ENCODE measurements at places on chromosomes 3 and 15.

DNA sequence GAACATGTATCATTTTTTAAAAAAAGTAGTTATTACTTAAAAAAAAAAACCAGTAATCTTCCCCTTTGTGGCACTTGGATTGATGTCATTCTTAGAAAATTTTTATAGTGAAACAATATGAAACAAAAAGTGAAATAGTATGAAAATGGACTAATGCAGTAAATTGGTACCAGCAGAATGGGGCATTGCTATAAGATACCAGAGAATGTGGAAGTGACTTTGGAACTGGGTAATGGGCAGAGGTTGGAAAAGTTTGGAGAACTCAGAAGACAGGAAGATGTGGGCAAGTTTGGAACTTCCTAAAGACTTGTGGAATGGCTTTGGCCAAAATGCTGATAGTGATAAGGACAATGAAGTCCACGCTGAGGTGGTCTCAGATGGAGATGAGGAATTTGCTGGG lies 66.6 kb downstream of the TTC23 start:
- DNase-seq, result no peak

- no peak for DNase-seq
Measured at GRCh38 chr15:65751431-65751830, 40.7 kb downstream of the DENND4A start.

DNA sequence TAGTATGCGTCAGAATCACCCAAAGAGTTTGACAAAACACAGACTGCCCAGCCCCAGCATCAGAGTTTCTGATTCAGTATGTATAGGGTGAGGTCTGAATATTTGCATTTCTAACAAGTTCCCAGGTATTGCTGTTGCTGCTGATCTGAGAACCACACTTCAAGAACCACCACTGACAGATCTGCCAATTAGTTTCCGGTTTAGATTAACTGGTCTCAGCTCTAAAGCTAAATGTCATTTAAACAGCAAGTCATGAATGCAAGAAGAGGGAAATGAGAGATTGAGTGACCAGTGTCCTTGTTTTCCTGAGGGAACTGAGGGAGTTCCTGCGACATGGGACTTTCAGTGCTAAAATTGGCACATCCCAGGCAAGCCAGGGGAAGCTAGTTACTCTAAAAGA lies 305.0 kb downstream of the ZNF385D start:
- DNase-seq, result no peak

- DNase-seq, result no peak
Measured at GRCh38 chr3:83934192-83935021, 1024.4 kb upstream of the CADM2 start.

- no peak for DNase-seq
Measured at GRCh38 chr15:63044645-63045464, 2.3 kb downstream of the TPM1 start.

GRCh38 chr3:121431726-121432517 lies 113.9 kb downstream of the POLQ start:
- DNase-seq, result no peak

- no peak for DNase-seq
Measured at GRCh38 chr3:177553012-177553411, 355.7 kb upstream of the TBL1XR1 start.

DNA sequence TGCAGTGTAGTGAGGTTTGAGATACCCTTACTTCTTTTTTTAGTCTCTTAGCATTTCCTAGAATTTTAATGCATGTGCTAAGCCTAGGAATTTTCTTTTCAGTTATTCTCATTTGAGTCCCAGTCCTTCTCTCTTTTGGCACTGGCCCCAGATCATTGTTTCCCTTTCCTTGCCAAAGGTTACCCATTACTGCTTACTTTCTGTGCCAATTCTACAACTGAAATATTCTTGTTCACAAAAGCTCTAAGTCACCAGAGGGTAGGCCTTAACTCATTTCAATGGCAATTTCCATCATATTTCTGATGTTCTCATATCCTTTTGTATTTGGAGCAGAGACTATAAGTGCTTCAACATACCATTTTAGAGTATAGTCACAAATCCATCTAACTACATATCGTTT lies 199.6 kb upstream of the CBLB start:
- no peak for DNase-seq

DNA sequence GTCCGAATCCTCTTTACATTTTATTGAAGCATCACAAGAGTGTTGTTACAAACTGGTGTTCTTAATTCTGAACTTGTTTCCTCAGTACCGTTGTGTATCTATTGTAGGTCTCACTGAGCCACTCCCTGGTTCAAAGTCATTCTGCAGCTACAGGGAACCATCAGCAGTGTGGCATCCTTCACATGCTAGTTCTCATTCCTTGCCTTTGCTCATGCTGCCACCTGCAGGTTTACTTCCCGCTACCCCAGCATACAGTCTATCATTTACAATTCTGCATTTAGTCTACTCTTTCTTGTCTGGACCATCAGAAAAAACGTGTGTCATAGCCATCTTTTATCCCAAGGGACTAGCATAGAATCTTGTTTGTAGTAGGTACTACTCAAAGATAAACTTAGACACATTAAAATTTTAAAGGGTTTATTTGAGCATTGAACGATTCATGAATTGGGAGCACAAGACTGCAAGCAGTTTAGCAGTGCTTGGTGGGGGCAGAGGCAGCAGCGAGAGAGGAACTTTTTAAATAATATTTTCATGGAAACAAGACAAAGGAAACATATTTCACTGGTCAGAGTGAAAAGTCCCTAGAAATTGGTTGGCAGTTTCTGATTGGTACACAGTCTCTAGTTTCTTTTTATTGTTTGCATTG lies 402.1 kb downstream of the CADM2 start:
- no peak for DNase-seq

- no peak for DNase-seq
Measured at GRCh38 chr3:153856932-153857331, 264.3 kb upstream of the ARHGEF26 start.

GRCh38 chr15:20352241-20353200 lies 189.1 kb downstream of the GOLGA6L6 start:
- DNase-seq, result no peak

DNA sequence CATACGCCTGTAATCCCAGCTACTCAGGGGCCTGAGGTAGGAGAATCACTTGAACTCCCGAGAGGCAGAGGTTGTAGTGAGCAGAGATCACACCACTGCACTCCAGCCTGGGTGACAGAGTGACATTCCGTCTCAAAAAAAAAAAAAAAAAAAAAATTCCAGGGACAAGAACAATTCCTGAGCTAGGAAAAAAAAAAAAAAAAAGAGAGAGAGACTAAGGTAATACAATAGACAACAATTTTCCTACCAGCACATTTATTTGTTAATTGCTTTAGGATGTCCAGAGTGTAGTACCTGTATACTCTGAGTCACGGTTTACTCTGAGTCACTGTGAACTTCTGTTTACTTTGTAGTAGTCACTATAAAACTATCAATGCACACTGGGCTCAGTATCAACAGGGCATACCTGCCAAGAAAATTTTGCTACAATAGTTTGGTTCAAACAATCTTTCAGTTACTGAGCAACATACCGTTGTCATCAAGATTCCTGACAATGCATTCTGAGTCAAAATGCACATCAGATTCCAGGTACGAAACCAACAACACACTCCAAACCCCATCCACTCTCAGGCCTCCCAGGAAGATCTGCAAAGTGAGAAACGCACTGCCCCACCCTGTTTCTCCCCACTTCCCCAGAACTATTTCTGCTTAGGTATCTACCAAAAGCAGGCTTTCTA lies 28.3 kb downstream of the IGF2BP2 start:
- DNase-seq, result no peak

DNA sequence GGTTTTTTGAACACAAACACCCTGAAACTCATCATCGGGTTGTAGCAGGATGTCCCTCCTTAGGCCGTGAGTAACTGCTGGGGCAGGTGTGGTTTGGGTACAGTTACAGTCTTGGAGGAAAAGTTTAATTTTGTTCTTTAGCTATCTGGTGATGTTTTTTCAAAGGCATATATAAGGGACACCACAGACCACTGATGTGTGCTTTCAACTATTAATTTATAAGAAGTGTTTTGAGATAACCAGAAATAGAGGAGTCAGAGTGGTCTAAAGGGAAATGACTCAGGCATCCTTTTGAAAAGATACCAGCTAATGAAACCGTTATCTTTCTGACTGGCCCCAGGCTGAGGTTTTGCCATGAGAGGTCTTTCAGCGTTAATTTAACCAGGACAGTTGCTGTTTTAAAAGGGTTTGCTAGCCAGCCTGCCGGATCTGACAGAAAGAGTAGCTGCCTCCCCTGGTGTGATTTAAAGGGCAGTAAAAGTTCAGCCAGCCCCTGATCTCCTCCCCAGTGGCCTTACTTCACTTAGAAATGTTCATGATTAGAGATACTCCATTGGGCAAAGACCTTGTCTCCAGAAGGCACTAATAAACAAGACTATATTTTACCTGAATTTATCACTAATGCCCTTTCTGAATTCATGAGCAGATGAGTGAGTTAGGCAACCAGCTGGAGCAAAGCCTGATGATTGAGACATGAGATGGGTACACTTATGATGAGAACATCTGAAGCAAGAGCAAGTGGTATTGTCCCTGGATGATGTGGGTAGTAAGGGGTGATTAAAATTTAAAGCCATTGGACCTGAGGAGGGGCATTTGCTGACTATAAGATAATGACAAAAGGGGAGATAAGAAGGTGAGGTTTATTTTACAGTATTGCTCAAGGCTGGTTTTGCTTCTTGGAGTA lies 482.5 kb upstream of the TBL1XR1 start:
- DNase-seq, result no peak

GRCh38 chr15:77483425-77484140 lies 62.9 kb downstream of the HMG20A start:
- DNase-seq, result no peak

- DNase-seq, result no peak
Measured at GRCh38 chr3:133937061-133937686, 41.5 kb upstream of the RAB6B start.

GRCh38 chr3:126287536-126288241 lies 69.5 kb downstream of the KLF15 start:
- no peak for DNase-seq

DNA sequence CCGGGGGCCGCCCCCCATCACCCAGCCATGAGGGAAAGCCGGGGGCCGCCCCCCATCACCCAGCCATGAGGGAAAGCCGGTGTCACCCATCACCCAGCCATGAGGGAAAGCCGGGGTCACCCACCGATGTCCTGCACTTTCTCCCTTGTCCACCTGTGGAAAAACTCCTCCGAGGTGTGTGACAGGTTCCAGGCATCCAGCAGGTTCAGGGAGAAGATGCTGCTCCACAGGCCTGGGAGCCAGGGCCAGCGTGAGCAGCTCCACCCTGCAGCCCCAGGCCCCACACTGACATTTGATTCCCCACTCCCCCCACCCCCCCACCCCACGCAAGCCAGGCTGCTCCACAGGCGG lies 15.5 kb upstream of the EHD4 start:
- DNase-seq, result no peak

DNA sequence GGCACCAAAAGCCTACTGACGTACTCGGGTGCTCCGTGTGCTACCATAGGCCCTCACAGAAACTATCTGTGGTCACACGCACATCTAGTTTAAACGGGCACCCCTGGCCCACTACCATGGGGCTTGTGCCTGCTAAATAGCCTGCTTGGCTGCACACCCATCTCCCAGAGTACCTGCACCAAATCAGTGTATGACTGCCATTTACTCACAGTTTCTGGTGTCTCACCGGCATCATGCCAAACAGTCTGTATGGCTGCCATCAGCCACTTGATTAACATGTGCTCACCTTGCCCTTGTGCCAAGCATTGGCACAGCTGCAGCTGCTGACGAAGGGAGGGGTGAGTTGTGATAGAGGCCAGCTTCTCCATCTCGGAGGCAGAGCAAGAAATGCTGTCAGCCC lies 232.7 kb downstream of the IGSF11 start:
- DNase-seq, result no peak

- no peak for DNase-seq
Measured at GRCh38 chr15:83775738-83776137, 121.8 kb downstream of the ADAMTSL3 start.

DNA sequence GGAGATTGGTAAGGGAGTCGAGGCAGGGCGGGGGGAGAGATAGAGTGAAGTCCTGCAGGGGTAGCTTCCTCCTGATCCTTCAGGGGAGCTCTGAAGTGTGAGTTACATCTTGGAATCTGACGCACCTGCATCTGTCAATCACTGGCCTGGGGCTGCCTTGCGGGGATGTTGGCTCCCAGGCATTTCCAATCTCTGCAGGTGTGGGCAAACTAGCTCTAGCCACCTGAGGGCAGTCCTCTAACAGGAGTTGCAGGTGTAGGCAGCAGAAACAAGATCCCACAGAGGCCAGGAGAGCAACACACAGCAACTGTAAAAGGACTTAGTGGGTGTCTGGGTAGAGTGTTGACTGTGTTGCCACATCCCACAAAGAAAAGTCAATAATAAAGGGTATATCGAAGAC lies 63.6 kb downstream of the ZNF621 start:
- no peak for DNase-seq

DNA sequence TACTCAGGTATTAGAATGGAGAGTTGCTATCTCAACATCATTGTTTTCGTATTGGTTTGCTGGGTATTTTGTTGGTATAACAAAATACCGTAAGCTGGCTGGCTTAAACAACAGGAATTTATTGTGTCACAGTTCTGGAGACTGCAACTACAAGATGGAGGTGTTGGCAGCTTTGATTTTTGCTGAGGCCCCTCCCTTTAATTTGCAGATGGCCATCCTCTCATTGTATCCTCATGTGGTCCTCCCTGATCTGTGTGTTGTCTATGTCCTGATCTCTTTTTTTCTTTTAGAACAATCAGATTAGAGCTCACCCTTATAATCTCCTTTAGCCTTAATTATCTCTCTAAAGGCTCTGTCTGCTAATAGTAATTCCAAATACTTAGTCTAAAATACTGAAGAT lies 299.8 kb upstream of the GOLIM4 start:
- no peak for DNase-seq

DNA sequence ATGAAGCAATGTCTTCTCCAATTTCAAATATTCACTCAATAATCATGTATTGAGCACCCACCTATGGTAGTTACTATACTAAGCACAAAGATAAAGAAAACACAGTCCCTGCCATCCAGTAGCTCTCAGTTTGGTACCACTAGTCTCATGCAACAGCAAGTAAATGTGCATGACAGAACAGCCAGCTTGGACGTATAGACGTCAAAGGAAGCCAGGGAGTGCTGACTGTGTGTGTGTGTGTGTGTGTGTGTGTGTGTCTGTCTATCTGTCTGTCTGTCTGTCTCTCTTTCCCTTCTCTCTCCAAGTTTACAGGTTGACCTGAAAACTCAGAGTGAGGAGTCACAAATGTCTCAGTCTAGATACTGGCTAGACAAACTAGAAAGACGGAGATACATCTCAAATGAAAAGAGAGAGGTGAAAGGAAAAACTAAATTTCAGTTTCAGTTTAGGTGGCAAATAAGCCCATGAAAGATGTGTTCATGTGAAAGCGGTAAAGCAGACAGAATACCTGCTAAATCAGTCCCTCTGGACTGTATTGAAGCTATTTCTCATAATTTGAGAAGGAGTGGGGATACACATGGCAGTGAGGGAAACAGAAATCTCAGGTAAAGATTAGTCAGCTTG lies 141.1 kb upstream of the PTPRG start:
- no peak for DNase-seq

DNA sequence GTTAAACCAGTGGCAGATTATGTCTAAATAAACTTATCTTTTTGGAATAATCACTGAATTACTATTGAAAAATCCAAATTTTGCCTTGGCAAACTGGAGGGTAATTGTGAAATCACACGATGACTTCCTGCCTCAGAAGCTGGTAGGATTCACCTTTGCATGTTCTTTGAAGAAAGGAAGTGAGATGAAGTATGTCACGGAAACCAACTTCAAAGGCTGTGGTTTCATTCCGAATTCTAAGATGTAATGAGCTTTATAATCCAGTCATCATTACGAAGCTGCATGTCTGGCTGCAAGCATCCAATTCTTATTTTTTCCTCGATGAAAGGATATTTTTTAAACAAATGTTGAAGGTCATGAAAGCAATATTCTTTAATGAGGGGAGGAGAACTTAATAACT lies 15.0 kb upstream of the ZBED2 start:
- DNase-seq, result no peak
